ENCODE measurements at places on chromosomes 12 and 14.

DNA sequence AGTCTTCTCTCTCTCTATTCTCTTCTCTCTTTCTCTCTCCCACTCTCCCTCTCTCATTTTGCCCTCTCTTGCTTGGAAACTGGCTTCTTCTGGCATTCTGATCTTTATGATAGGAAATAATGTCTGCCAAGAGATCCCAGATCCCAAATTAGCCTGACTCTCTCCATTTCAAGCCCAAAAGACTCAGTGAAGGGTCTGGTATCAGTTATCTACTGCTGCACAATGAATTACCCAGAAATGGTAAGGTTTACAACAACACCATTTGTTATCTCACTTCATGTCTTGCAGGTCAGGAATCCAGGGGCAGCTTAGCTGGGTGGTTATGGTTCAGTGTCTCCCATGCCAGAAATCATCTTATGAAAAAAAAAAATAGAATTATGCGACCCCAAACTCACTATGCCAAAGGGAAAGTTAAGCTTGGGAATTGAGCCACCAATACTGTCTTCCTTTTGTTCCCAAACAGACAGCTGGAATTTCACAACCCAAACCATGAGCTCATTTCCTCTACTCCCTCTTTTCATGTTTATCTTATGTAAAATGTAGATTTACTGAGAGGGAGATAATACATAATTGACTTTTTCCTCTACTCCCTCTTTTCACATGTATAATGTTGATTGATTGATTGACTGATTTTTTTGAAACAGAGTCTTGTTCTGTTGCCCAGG is 67.8 kb upstream of the FICD start:
- DNase-seq, result peak; percentile 64

GRCh38 chr12:106227641-106228319 is 20.0 kb downstream of the CKAP4 start:
- DNase-seq, result peak; percentile 42

GRCh38 chr12:9598363-9598762 is 9.4 kb downstream of the KLRB1 start:
- DNase-seq, result no peak

DNA sequence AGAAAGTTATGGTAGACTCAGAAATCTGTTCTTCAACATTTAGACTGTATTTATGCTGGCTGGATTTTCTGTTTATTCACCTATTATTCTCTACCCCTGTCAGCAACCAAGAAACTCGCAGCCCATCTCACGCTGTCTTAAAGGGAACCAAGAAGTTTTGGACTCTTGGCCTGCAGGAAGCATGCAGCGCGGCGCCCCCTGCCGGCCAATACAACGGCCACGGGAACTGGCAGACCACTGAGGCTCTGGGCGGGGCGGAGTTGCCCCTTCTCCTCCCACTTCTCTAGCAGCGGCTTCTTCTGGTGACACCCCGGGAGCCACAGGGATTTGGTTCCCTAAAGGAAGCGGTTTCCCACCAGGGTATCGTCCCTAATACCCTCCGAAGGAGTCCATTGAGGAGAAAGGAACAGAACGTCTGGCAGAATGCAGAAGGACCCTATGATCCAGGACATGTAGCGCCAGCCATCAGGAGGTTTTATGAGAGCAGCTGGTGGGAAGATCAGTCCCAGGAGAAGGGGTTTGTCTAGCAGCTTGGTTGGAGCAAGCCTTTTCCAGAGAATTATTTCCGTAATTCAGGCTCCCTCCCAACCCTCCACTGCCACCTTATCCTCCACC is 21.0 kb upstream of the RNASE2 start:
- DNase-seq, result peak; percentile 14

DNA sequence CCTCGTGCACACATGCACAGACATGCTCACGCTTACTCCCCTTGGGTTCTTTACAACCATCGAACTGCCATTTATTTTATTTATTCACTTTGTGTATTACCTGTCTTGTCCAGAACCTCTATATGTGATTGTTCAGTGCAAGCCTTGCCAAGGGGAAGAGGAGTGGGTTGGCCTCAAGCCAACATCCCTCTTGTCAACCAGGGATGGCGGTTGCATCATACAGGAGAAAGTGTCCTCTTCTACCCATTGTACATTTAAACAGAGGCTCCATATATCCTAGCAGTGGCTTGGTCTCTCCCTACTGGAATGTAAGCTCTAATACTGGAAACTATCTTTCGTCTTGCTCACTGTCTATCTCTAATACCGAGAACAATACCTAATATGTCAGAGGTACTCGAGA is 108.4 kb downstream of the C12orf42 start:
- no peak for DNase-seq

DNA sequence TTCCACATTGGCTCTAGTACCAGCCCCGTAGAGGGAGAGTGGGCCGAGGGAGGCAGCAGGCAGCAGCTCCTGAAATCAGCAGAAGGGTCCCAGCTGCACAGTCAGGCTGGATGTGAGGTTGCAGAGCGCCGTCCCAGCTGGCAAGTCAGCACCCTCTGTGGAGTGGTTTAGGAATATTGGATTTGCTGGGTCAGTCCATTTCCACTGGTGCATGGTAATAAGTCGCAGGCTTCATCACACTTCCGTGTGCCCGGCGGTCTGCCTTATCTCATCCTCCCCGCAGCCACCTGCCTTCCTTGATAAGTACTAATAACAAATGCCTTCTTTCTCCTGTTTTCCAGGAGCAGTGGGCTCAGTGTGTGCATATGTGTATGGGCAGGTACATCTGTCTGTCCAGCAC is 112.9 kb downstream of the TSPAN9 start:
- DNase-seq, result no peak

DNA sequence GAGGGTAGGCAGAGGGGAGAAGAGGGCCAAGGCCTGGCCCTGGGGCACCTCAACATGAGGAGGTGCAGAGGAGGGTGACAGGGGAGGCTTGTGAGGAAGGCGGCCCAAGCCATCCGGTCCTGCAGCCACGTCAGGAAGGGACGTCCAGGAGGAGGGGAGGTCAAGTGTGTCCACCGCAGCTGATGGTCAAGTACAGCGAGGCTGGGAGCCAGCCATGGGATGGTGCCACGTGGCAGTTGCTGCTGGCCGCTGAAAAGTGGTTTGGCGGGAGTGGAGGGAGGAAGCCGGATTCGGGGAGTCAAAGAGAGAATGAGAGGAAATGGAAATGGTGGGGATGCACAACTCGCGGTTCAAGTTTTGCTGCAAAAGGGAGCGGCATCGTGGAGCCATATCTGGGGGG is 41.2 kb downstream of the PRIMA1 start:
- no peak for DNase-seq

GRCh38 chr14:100524233-100524932 is 62.8 kb downstream of the BEGAIN start:
- DNase-seq, result no peak

GRCh38 chr14:20696764-20697163 is 8.2 kb downstream of the ANG start:
- no peak for DNase-seq

Measured in fibroblast of pulmonary artery (primary cell).